ENCODE measurements at places on chromosomes 11 and 22. TPM values are rescaled to one million over a fixed set of nuclear protein-coding genes. Genes with fewer than 3 reads are reported as not detected.

GRCh38 chr11:65975771-65976170, 14.2 kb downstream of the SART1 start:
- DNase-seq, result no peak

- no peak for DNase-seq
Observed at GRCh38 chr11:134332189-134332631, 422 bp downstream of the GLB1L2 start.

- DNase-seq, result no peak
Observed at GRCh38 chr11:60934124-60934789, 10.0 kb downstream of the TMEM132A start.

The CDCA5 gene
- polyA plus RNA-seq, result 22.2 TPM

DNA sequence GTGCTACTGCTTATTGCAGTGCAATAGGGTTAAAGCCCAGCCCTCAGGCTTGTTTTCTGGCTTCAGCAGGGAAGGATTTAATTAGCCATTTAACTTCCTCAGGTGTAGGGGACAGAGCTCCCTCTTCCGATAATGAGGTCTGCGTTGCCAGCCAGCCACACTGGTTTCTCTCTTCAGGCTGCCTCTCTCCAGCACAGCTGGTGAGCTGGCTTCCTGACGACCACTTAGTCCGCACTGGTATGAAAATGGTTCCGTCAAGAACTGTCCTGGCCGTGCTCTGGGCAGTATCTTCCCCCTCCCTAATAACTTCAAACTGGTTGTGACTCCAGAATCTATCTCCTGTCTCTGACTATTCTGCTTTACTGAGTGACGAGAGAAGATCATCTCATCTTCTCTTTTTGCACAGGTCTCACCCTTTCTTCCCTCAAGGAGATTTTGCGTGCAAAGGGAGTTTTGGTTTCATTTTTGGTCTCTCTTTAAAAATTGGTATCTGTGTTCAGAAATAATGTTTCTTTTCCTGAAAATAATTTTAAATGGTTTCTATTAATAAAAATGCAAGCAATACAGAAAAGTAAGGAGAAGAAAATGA, 49.2 kb downstream of the CNTN5 start:
- DNase-seq, result no peak

- DNase-seq, result no peak
Observed at GRCh38 chr11:21180182-21180581, 510.8 kb downstream of the NELL1 start.

DNA sequence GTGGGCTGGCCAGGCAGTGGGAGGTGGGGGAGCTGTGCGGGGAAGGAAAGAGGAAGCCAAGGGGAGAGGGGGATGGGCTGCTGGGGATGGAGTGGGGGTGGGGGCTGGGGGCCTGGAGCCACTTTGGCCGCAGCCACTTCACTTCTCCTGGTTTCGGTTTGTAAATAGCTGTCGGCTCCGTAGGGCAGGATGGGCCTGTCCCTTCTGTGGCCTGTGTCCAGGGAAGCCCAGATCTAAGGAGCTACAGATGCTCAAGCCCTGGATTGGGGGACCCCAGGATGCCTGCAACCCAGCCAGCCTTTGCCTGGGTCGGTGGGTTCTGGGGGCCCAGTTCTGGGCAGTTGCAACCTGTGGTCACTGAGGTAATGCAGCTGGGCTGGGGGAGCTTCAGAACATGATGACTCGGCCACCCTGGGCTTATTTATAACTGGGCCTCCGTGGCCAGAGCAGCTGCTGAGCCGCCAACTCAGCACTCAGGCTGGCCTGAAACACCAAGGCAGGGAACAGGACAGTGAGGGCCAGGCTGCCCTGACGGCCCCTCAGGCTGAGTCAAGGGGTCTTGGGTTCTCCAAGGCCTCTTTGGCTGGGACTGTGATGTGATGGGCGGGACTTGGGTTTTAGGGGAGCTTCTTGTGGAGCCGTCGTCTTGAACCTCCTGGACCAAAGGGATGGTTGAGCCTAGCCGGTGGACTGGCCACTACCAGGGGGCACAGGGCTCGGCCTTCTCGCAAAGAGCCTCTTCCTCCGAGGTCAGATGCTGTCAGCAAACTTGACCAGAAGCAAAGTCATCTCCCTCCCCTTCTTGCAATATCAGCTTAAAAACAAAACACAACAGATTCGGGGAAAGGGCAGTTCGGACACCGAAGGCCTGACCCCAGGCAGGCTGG, 15.0 kb upstream of the SLC39A13 start:
- DNase-seq, result no peak

- DNase-seq, result peak; percentile 45
Observed at GRCh38 chr22:29689880-29690213, 30.0 kb upstream of the CABP7 start.

GRCh38 chr11:65606876-65607613, 7.0 kb downstream of the MAP3K11 start:
- DNase-seq, result peak; percentile 86

The TRPC6 gene
- 7.5 TPM for polyA plus RNA-seq

The TIGD3 gene
- polyA plus RNA-seq, result 0.55 TPM

GRCh38 chr11:128553662-128554362, 33.5 kb downstream of the ETS1 start:
- no peak for DNase-seq

DNA sequence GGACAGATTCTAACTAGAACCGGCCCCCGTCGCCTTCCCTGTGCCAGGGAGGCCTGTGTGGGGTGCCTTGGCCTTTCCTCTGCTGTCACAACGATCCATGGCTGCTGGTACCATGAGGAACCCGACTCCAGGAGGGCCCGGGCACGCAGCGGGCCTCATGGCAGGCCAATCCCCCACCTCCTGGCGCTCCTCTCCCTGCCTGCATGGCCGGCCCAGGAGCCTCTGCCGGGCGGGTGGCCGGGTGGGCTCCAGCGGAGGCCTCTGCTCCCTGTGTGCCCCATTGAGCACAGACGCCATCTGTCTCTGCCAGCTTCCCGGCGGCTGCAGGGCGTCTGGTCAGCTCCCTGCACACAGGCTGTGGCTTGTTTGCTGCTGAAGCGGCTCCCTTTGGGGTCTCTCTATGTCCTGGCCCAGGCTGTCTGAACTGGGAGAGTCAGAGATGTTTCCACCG, 86.5 kb downstream of the MYEOV start:
- no peak for DNase-seq

- no peak for DNase-seq
Observed at GRCh38 chr11:127825183-127825582, 762.2 kb downstream of the ETS1 start.

DNA sequence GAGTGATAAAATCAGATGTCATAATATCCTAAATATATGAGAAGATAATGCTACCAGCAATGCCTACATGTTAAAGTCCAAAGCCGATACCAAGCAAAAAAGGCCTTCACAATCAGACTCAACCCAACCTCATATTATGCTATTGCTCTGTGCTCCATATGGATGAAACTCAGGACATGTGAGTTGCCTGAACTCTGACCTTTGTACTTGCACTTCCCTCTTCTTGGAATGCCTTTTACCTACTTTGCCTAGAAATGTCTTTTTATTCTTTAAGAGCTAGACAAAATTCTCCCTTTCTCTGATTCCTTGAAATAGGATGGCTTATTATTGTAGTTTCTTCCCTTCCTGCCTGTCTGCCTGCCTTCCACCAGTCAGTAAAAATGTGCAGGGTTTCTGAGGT, 954.7 kb upstream of the CCDC90B start:
- DNase-seq, result no peak

- no peak for DNase-seq
Observed at GRCh38 chr11:128422576-128423370, 164.6 kb downstream of the ETS1 start.

DNA sequence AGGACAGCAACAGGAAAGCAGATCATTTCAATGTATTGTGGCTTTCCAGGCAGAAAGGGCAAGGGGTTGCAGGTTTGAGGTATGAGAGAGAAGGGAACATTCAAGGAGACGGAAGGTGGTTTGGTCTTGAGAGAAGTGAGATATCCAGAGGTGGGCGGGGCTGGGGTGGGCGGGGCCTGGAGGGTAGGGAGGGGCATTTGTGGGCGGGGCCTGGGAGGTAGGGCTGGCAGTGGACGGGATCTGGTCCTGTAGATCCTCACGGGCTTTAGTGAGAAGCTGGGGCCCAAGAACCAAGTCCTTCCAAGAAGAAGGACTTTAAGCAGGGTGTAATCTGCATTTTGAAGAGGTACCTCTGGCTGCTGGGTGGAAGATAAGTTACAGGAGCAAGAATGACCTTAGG, 199.2 kb downstream of the MN1 start:
- DNase-seq, result no peak

DNA sequence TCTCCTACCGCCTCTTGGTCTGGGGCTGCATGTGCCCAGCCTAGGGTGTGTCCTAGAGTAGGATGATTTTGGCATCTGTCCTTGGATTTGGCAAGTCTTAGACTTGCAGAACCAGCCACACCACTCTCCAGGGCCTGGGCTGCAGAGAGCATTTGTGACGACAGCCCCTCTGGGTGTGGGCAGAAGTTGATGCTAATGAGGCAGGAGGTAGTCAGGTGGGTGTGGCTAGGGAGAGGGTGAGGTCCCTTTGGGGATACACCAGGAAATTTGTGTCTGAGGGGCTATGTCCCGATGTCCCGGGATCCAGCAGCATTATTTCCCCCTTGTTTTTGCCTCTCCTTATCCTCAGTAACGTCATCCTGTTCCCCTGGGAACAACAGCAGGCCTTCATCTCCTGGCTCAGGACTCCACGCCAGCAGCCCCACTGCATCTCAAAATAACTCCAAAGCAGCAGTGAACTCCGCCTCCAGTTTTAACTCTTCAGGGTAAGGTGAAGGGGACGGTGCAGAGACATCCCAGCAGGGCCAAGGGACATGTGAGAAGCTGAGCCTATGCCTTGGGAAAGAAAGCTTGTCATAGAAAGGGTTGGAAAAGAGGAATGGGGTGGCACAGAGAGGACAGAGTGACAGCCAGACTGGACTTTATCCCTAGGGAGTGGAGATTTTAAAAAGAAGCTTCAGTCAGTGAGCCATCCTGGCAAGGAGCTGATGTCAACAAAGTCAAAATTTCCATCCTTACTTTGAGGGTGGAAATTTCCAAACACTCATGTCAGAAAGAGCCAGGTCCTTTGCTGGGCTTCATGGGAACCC, 8.0 kb upstream of the TLCD5 start:
- DNase-seq, result peak; percentile 49

The SLCO2B1 gene
- polyA plus RNA-seq, result 9.3 TPM

GRCh38 chr22:49545606-49546005, 282.1 kb downstream of the BRD1 start:
- DNase-seq, result no peak

DNA sequence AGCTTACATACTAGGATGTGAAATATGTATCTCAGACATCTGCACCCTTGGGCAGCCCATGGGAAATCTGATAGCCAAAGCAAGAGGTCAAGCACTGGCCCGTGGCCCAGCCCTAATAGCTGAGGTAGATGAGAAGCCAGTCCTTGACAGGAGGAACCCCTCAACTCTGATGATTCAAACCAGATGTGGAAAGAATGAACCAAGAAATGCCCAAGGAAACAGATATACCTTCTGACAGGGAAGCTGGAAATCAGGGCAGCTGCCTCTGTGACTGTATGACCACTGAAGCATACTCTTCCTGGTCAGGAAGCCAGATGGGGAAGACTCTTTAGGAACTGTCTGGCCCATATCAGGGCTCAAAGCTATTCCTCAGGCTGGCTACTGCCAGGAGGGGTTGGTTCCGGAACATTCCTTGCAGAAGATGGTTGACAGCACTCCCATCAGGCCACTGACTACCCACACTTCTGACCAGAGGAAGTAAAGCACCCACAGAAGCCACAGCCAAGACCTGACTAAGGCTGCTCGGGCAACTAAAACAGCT, 124.2 kb downstream of the SWAP70 start:
- DNase-seq, result no peak
